ENCODE measurements at places on chromosomes 3 and 15.

- DNase-seq, result no peak
Measured at GRCh38 chr3:63933459-63933858, 21.3 kb upstream of the SCAANT1 start.

DNA sequence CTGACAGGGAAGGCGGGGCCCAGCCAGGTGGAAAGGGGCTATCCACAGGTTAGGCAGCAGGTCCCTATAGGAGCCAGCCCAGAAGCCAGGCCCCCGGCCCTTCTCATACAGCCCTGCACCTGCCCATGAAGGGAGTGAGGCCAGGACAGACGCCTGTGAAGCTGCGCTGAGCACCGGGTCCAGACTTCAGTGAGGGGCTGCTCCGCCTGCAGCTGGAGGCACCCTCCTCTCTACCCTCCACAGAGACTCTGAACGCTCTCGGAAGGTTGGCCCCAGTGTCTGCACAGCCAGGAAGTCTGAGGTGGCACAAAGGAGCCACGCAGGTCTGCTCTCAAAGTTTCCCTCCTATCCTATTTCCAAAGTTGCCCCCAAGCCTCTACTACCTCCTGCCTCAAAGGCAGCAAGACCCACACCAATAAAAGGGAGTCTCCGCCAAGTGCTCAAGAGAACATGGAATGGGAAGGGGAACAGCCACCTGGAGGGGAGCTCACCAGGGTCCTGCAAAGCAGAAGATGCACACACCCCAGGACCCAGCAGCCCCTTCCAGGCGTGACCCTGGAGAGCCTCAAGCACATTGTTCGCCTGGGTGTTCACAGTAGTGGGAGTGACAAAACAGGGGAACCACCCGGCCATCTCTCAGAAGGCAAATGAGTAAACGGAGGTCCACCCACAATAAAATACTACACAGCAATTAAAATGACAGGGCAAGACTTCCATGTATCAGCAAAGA lies 19.5 kb downstream of the XXYLT1 start:
- DNase-seq, result no peak

- DNase-seq, result peak; percentile 53
Measured at GRCh38 chr15:99424978-99425656, 140.7 kb upstream of the MEF2A start.

DNA sequence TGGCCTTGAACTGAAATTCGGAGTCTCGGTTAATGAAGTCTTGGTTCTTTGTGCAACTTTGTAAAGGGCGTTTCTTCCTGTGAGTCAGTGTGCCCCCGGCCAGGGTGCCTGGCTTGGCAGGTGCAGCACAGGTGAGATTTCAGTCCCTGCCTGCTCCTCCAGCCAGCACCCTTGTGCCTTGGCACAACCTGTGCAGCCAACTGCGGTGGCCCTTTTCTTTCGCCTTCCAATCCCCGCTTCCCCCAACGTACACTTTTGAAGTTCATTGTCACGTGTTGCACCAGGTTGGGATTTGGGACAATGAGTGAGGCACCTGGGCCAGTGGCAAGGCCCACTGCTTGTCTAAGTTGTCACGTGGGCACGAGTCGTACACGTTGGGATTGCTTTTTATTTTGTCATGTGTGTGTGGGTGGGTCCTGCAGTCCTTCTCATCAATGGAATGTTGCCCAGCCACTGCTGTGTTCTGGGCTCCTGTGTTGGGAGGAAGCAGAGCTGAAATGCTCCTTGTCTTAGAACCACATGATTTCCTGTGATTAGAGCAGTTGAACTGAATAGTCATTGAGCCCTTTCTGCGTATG lies 242.9 kb upstream of the BHLHE40 start:
- DNase-seq, result peak; percentile 86

DNA sequence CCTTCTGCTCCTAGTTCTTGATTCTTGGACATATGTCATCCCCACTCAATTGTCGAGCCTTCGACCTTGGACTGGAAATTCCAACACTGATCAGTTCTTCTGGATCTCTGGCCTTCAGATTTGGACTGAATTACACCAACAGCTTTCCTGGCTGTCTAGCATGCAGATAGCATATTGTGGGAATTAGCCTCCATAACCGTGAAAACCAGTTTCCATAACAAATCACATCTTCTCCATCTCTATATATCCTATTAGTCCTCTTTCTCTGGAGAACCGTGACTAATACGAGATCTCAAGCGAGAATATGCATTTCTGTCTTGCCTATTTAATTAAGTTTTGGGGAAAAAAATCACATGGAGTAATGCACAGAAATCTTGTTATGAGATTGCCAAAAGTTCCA lies 8.8 kb upstream of the BCHE start:
- no peak for DNase-seq

DNA sequence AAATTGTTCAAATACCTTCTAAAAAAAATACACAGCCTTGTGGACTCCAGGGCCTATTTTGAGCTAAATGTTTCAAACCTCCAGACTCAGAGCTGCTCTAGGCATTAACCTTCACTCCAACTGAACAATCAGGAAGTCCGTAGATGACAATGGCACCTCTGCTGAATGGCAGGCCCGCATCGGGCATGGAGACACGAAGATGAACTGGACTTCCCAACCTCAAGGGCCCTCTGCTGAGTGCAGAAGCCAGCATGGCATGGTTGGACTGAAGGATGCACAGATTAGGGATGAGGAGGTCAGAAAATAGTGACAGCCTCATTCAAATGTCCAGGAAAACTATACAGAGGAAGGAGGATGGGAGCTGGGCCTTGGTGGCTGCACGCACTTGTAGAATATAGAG lies 2.2 kb downstream of the FAM174B start:
- DNase-seq, result no peak

GRCh38 chr3:82715091-82715856 lies 953.8 kb upstream of the GBE1 start:
- DNase-seq, result no peak

GRCh38 chr3:56308471-56308870 lies 159.8 kb downstream of the ERC2 start:
- DNase-seq, result no peak

GRCh38 chr3:40237889-40238571 lies 71.5 kb upstream of the EIF1B start:
- no peak for DNase-seq

DNA sequence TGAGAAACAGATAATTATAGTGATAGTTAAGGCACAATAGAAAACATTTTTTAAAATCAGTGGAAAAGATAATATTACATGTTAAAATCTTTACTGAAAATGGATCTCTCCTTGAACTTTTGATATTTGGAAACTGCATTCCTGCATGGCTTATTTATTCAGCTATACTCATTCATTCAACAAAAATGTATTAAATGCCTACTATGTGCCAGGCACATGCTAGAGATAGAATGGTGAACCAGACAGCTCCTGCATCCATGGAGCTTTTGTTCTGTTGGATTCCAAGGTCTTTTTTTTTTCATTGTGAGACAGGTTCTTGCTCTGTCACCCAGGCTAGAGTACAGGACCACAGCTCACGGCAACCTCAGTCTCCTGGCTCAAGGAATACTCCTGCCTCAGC lies 4.5 kb downstream of the PXK start:
- no peak for DNase-seq

DNA sequence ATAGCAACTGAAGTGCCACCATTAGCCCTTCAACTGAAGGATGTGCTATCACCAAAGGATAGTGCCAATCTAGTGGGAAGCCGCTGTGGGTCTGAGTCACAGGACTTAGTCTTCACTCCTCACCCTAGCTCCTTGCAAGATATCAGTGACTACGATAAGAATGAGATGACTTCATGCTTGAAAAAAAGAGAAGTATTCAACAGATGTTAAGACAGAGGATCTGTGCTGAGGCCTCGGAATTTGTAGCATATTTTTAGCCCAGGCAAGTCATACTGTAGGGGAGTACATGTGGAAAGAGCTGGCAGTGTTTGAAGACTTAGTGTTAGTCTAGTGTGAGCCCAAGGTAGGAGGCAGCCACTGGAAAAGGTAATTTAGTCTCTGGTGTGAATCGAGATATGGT lies 270.7 kb upstream of the LRTM1 start:
- no peak for DNase-seq

- no peak for DNase-seq
Measured at GRCh38 chr3:71031181-71031580, 552.3 kb downstream of the FOXP1 start.

DNA sequence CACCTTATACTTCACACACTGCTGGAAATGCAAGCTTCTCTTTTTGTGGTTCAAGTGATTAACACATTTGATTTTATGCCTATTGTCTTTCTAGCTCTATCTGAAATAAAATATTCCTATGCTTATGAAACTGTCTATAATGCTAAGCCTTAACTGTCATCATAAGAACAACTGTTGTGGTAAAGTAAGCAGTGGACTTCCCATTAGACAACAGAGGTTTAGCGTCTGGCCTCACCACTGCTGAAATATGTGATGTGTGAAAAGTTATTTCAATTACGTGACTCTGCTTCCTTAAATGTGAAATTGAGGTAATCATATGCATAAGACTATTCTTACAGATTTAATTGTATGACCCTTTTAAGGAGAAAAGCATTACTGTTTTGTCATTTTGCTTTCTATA lies 140.2 kb upstream of the LYSMD4 start:
- no peak for DNase-seq

DNA sequence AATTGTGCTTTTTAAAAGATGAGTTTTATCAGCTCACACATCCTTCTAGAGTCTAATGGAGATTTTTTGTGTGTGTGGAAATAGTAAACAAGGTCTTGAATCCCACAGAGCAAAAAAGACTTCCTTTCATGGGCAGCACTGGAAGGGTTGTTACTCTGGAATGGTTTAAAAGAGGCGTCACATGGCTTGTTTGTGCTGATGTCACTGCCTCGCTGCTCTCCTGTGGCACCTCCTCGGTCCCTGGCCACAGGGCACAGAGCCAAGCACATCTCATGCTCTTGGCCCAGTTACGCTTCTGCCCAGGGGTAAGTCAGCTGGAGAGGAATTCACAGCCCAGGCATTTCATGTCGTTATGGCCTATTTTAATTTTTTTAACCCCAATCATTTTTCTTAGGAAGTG lies 53.2 kb downstream of the PGPEP1L start:
- DNase-seq, result no peak

GRCh38 chr15:71651750-71652186 lies 158.6 kb upstream of the NR2E3 start:
- peak; percentile 44 for DNase-seq

DNA sequence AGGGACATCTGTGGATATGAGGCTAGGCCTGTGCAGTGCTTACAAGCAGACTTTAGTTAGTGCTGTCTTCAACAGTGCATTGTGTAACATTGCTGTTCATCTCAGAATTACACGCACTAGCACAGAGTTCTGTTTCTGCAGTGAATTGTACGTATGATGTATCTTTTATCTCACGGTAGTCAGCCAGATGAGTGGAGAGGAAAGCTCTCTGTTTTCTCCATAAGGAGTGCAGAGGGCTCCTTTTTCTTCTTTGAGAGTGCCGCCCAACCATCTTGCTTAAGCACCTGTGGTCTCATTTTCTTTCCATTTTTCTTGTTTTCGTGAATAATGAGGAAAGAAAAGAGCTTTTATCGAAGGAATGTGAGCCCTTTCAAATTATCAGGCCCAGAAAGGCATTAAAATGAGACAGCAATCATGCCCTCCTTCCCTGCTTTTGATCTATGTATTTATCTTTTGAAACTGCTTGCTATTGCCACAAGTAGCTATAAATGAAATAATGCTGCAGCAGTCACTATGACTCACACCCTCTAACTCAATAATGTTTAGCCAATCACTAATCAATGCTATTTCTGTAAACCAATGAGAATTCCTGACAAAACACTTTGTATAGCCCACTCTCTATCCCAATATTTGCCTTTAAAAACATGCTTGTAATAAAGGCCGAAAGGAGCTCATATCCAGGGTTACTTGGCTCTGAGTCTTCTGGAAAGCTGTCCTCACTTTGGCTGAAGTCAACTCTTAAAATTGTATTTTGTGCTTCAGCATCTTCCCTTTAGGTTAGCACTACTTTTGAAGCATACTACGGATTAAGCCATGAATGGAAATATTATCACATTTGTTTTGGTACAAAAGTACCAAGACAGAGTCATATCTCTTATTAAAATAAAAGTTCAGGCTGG lies 226.0 kb upstream of the P2RY1 start:
- no peak for DNase-seq

GRCh38 chr3:154095832-154096421 lies 25.3 kb upstream of the ARHGEF26 start:
- no peak for DNase-seq

DNA sequence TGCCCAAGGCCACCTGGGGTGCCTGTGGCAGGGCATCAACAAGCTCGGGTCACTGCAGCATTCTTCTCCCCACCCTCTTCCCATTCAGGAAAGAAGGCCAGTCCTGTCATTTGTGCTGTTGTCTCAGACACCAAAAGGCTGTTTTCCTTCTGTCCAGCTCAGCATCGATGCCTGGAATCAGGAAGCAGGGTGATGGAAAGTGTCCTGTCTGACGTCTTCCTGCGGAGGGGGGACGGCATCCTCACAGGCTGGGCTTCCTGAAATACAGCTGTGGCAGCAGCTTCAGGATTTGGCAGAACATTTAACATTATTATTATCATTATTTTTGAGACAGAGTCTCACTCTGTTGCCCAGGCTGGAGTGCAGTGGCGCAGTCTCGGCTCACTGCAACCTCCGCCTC lies 33.0 kb upstream of the ANKDD1A start:
- no peak for DNase-seq

GRCh38 chr3:184362668-184363546 lies 1.4 kb downstream of the POLR2H start:
- DNase-seq, result peak; percentile 99

- no peak for DNase-seq
Measured at GRCh38 chr3:31917303-31918005, 63.6 kb downstream of the OSBPL10 start.

- DNase-seq, result no peak
Measured at GRCh38 chr15:64566629-64567427, 106.5 kb downstream of the ZNF609 start.

GRCh38 chr3:42440924-42441323 lies 30.5 kb upstream of the LYZL4 start:
- DNase-seq, result no peak

GRCh38 chr3:20185331-20185678 lies 701 bp downstream of the SGO1 start:
- peak; percentile 12 for DNase-seq

DNA sequence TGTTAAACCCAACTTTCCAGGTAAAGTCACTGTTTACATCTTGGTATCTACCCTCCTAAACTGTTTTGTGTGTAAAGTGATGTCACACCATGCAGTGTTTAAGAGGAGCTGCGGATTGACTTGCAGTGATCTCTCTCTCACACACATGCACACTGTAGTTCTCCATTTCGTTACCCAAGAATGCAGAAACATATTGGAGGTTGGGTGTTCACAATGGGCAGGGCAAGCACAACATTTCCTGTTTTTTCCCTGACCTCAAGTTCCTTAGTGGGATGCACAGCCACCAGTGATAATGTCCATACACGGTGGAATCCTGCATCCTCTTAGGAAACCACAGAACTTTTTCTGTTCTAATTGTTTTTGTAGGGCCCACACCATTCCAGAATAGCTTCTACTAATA lies 85.3 kb upstream of the CFAP20DC start:
- DNase-seq, result no peak
